ENCODE measurements at places on chromosomes 1 and 21. TPM values are rescaled to one million over a fixed set of nuclear protein-coding genes. Genes with fewer than 3 reads are reported as not detected.

- H3K4me1 ChIP-seq = peaks cover 62% of the 10 kb centered on the region
- H3K36me3 ChIP-seq = no peaks in the 10 kb centered on the region
- no peak overlapping the region for H3K27ac ChIP-seq
Measured at GRCh38 chr1:94119796-94120569, 965 bp downstream of the ABCA4 start.

GRCh38 chr1:6502000-6502891 is 10.8 kb upstream of the PLEKHG5 start:
- H3K27me3 ChIP-seq = peaks cover 17% of the 10 kb centered on the region
- no peak for DNase-seq
- H3K4me3 ChIP-seq = no peak overlapping the region
- H3K27ac ChIP-seq = no peak overlapping the region

The RGS8 gene
- total RNA-seq = 0.07 TPM

GRCh38 chr1:209103092-209103491 is 480.4 kb upstream of the CAMK1G start:
- no peak overlapping the region for H3K27ac ChIP-seq
- no peak overlapping the region for H3K4me3 ChIP-seq
- peaks cover 4% of the 10 kb centered on the region for H3K36me3 ChIP-seq
- H3K27me3 ChIP-seq = no peaks in the 10 kb centered on the region
- no peak for DNase-seq
- peaks cover 32% of the 10 kb centered on the region for H3K4me1 ChIP-seq

DNA sequence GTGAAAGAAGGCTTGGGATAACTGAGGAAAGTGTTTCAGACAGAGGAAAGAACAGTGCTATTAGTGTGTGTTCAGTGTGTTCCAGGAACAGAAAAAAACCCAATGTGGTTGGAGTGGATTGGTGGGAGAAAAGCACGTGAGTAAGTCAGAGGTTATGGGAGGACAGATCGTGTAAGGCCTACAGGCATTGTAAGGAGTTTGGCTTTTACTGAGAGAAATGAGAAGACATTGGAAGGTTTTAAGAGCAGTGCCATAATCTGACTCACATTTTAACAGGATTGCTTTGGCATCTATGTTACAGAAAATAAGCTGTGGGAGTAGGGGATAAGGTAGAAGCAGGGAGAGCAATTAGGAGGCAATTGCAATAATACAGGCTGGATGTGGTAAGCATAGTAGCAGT is 4.8 kb downstream of the ARPC5 start:
- no peak overlapping the region for H3K4me3 ChIP-seq
- no peaks in the 10 kb centered on the region for H3K27me3 ChIP-seq
- H3K27ac ChIP-seq = peak overlapping the region; percentile 38
- no peak for DNase-seq
- H3K36me3 ChIP-seq = peaks cover 27% of the 10 kb centered on the region

GRCh38 chr1:226634166-226634588 is 85.6 kb downstream of the STUM start:
- DNase-seq = peak; percentile 89
- no peaks in the 10 kb centered on the region for H3K27me3 ChIP-seq
- H3K4me3 ChIP-seq = no peak overlapping the region
- no peaks in the 10 kb centered on the region for H3K36me3 ChIP-seq
- H3K27ac ChIP-seq = no peak overlapping the region
- peaks cover 15% of the 10 kb centered on the region for H3K4me1 ChIP-seq

The EFCAB7 gene
- 2.8 TPM for total RNA-seq

DNA sequence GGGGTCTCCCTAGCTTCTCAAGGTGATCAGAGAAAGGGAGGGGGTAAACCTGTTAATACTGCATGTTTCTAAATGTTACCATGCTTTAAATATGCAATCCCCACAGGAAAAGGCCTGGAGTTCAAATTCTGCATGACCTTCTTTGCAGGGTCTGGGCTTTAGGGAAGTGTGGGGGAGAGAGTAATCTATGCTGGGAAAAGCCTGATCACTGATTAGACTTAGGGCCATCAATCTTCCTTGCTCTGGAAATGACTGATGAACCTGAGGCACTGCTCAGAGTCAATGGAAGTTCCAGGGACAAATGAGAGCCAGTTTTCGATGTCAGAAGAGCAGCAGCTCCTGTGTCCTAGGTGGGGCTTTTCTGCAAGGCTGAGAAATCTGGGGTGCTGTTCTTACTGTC is 3.2 kb upstream of the SPRR1A start:
- H3K4me1 ChIP-seq = 0 out of 2 replicates have a peak, but pooled peaks cover 7% of the 10 kb centered on the region
- H3K27me3 ChIP-seq = peaks cover 21% of the 10 kb centered on the region
- DNase-seq = no peak

DNA sequence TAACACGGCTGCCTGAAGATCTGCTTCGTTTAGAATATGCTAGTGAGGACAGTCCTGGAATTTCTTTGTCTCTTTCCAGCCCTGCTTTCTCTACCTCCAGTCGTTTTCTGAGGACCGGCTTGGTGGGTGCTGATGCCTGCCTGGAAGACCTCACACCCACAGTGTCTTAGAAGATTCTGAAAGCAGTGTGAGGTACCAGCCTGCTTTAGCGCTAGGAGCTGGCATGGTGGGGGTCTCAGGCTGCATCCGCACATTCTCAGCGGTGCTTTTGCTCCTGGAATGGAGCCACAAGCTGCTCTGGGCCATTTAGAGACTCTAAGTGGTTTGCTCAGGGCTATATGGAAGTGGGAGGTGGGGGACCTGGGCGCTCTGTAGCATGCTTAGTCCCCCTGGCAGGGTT is 61.4 kb downstream of the CD247 start:
- H3K4me3 ChIP-seq = no peak overlapping the region
- peaks cover 46% of the 10 kb centered on the region for H3K27me3 ChIP-seq
- peaks cover 24% of the 10 kb centered on the region for H3K4me1 ChIP-seq

The CFHR1 gene
- total RNA-seq = 0.16 TPM

GRCh38 chr21:15061747-15062605 is 2.8 kb downstream of the NRIP1 start:
- no peak for DNase-seq
- H3K36me3 ChIP-seq = no peaks in the 10 kb centered on the region
- no peak overlapping the region for H3K4me3 ChIP-seq
- H3K27ac ChIP-seq = no peak overlapping the region

The PTGS2 gene
- 0.20 TPM for total RNA-seq

The DRAXIN gene
- total RNA-seq = 13.4 TPM

DNA sequence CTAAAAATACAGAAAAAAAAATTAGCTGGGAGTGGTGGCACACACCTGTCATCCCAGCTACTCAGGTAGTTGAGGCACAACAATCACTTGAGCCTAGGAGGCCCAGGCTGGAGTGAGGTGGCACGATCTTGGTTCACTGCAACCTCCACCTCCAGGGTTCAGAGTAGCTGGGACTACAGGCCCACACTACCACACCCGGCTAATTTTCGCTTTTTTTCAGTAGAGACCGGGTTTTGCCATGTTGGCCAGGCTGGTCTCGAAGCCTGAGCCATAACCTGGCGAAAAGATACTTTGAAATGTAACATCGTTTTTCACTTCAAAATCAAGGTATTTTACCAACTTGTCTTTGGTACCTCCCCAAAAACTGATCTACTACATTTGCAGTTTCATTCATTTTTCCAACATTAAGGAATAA is 6.1 kb downstream of the GAS5 start:
- no peaks in the 10 kb centered on the region for H3K27me3 ChIP-seq
- peak overlapping the region; percentile 100 for H3K27ac ChIP-seq
- DNase-seq = no peak

All from WTC11 (cell line).